ENCODE measurements at places on chromosomes 12 and 14.

GRCh38 chr12:1252758-1253157 lies 261.7 kb downstream of the ERC1 start:
- DNase-seq = no peak

GRCh38 chr14:105480807-105481801 lies 5.6 kb upstream of the CRIP1 start:
- DNase-seq = peak; percentile 75

DNA sequence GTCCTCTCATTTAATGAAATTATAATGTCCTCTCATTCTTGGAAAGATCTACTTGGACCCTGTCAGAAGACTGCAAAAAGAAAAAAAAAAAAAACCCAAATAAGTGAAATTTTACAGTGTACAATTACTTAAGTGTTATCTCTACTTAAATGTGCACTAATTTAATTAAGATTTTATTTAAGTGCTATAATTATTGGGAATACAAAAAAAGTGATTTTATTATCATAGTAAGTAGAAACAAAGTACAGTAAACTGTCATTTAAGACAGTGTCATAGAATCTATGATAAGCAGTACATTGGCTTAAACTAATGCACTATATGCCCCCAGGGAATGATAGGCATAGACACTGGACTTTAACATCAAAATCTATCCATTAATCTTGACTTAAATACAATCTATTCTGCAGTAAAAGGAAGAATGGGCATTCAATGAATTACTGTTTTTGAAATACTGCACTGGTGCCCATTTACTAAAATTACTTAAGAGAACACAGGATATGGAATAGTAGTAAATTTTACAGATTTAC lies 23.3 kb downstream of the INSM2 start:
- no peak for DNase-seq

GRCh38 chr14:21734457-21735074 lies 60.9 kb upstream of the OR4E1 start:
- no peak for DNase-seq

DNA sequence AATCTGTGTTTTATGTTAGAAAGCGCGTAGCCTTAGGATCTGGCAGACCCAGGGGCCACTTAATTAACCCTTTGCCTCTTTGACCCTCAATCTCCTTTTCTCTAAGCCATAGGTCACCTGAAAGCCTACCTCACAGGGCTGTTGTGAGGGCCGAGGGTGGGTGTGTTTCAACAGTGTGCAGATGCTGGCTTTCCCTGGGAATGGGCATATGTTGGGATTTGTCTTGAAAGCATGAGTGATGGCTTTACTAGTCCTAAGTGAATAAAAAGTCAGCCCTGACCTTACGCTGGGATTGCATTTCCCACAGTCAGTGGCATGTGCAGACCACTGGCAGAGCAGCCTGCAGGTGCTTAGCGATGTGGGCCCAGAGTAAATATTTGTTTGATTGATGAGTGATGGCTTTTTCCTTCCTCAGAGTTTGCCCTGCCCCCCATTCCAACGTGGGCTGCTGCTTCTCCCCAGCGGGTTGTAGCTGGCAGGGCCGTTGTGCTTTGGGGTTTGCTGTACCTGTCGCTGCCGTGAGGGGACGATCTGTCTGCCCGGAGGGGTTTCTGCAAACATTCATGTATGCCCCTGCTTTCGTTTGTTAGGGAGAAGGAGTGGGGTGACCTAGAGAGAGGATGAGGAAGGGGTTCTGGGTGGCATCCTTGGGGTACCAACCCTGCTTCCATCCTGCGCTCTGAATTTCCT lies 31.5 kb downstream of the MEG3 start:
- DNase-seq = no peak

- no peak for DNase-seq
Measured at GRCh38 chr14:22096514-22096895, 422.9 kb upstream of the OR4E1 start.

All from stimulated activated CD4-positive, alpha-beta T cell treated with anti-CD3 and anti-CD28 coated beads, Interleukin-1b, Interleukin-23, amount 100 ng/mL, for 1 hour (primary cell).